ENCODE measurements at places on chromosomes 5 and 9.

DNA sequence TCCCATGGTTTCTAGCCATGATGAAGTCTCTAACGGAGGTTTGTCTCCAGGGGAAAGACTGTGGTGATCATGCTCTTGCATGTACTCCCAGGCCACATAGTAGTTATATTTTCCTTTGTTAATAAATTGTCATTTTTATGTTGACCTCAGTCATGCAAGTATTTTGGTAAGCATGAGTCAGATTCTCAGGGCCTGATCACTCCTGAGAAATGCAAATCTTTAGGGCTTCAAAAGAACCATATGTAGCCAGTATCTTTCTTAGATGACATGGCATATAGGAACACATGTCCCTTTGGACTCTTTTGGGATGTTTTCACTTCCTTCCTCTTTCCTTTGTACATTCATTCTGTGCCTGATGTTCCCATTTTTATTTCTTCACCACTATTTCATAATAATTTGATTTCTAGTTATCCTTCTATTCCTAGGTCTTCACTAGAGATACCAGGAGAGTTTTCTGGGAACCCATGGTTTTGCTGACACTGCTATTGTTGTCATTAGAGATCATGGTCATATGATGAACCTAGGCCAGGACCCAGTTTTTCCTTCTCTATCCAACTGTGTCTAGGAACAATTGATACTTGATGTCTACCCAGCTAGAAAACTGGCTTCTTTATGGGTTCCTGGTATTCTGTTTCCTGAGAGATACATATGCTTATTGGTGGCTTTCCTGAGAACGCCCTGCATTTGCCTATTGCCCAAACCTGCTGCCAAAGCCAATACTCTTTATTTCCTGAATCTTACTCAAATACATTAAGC lies 248.1 kb upstream of the NREP start:
- no peak for DNase-seq

- DNase-seq: no peak
These were observed 89.3 kb downstream of the NTRK2 start for GRCh38 chr9:84758817-84759216.

- no peak for DNase-seq
These were observed 97.1 kb downstream of the NRG2 start for GRCh38 chr5:139946006-139946405.

DNA sequence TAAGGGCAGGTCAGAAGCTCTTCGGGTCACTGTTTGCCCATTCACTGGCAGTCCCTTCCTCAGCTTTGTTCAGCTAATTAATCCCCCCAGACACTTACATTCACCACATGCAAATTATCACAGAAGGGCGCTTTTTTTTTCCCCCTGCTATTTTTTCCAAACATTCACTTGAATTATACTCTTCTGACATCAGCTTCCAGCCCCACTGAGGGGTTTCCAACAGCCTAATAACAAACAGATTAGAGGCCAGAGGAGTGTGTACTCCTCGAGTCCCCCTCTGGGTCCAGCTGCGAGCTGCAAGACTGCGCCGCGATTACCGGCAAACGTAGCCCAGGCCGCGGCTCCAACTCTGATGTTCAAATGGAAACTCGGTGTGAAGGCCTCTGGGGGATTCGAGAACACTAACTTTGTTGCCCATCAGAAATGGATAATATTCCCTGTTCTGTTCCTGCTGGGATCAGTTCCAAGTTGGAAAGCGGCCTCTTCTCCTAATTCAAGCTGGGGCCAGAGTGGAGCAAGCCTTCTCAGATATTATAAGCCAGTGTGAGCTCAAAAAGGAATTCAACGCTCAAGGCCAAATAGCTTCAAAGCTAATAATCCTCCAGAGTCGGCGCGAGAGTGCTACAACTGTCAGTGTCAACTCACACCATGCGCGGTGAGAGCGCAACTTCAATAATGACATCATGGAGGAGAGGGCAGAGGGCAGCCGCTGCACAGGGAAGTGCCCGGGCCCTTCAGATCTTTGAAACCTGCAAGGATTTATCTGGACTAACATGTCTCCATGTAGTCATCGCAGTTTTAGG lies 560.8 kb downstream of the BNC2 start:
- no peak for DNase-seq

DNA sequence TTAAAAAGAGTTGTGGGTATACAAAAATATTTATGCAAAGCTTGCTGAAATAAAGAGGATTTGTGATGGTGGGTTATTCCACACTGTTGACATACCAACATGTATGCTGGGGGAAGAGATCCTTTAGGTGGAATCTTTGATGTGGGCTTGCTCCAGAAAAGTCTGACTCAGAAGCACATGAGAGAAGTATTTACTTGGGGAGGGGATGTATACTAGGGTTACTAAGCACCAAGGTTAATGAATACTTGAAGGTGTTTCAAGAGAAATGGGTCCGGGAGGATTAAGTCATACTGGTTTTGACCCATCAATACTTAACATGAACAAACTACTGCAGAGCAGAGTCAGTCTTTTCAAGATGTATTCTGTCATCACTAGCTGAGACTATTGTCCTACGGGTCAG lies 316.4 kb upstream of the GRIN3A start:
- DNase-seq: no peak

DNA sequence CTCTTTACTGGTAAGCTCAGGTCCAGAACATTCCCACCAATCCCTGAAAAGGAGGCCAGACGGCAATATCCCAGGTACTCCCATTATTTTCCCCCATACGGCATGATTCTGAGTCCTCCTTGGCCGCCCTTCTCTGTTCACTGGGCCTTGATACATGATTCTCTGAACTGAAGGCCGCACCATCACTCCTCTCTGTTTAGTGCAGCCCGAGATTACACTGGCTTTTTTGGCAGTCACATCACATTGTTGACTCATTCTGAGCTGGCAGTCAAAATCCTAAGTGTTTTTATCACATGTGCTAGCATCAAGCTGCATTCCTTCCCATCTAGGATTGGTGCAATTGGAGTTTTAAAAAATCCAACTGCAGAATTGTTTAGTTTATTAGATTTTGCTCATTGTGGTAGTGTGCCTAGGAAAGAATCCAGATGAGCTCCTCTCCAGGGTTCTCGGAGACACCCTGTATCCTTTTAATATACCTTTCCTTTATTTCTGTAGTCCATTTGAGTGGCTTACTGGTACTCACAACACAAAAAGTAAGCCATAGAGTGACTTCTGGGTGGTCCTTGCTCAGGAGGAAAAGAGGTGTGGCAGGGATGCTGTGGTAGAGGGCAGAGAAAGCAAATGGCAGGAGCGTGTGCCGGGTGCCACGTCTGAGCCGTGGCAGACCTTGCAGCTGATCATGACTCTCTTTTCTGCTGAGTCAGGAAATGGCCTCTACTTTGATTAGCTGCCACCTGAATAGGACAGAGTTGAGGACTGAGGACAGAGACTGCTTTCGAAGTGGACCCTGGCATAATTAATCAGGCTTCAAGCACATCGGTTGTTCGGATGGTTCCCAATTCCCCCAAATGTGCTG lies 121.1 kb upstream of the IL12B start:
- no peak for DNase-seq

DNA sequence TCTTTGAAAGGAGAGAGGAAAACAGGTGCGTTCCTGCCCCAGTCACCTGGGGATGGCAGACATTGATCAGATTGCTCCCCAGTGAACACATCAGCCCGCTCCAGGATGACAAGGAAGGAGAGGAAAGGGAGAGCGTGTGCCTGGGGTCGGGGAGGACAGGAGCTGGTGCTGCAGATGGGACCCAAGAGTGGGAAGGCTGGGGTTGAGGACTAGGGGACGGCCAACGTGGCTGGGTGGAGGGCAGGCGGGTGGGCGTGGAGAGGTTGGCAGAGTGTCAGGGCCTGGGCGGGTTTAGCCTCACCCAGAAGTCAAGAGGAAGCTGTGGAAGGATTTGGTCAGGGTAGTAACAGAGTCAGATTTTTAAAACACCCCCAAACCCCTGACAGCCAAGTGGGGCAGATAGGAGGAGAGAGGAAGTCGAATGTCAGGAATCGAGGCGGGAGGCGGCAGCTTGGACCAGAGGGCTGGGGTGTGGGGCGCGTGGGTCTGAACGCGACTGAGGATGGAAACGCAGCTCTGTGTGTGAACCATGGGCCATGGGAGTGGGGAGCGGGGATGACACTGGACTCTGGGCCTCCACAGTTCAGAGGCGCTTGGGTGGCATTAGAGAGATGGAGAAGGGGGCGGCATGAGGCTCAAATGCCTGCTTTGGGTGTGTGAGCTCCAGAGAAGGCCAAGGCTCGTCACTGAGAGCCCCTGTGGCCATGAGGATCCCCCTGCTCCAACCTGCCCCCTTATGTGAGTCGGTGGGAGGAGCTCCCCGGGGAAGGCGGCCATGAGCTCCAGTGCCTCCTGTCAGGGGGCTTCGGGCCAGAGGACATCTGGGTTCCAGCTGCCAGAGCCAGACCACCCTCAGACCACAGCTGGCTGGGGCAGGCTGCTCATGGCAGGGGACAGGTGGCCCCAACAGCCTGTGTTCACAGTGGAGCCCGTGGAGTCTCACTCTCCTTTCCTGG lies 24.6 kb downstream of the LAMC3 start:
- no peak for DNase-seq

- no peak for DNase-seq
These were observed 39.6 kb downstream of the CDKL3 start for GRCh38 chr5:134327327-134327726.

- no peak for DNase-seq
These were observed 133.0 kb downstream of the CDH18 start for GRCh38 chr5:19855031-19855430.

DNA sequence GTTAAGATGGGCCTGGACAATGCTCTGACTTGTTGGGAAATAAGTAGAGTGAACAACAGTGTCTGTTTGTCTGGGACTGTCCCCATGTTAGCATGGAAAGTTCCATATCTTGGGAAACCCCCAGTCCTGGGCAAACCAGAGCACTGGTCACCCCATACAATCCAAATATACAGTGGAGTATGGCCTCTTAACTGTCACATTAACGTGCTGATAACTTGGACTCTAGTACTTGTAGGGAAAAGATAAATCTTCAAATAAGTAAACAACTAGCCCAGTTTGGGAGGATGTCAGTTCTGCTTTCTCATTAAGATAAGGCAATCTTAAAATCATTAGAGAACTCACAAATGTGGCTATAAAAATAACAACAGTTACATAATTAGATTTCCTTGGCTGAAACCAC lies 47.6 kb upstream of the JAK2 start:
- DNase-seq: no peak

DNA sequence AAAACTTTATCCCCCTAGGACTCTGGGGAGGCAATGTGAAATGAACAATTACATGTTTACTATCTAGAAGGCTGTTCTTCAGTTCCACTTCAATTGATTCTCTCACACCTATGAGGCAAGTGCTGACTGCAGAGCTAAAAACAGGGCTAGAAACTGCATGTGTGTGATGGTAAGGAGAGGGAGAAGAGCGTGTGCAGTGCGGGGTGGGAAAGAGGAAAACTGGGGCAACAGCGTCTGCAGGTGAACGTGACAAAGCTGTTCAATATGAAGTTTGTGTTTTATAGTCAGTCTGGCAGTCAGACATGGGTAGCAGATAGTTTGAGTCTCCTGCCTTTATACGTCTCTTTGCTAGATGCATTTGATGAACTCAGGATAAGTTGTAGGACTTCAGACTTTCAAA lies 6.6 kb upstream of the COMMD10 start:
- no peak for DNase-seq

- DNase-seq: no peak
These were observed 96.2 kb upstream of the CCDC112 start for GRCh38 chr5:115392611-115393010.

GRCh38 chr9:89247431-89248353 lies 63.3 kb upstream of the CKS2 start:
- DNase-seq: no peak

DNA sequence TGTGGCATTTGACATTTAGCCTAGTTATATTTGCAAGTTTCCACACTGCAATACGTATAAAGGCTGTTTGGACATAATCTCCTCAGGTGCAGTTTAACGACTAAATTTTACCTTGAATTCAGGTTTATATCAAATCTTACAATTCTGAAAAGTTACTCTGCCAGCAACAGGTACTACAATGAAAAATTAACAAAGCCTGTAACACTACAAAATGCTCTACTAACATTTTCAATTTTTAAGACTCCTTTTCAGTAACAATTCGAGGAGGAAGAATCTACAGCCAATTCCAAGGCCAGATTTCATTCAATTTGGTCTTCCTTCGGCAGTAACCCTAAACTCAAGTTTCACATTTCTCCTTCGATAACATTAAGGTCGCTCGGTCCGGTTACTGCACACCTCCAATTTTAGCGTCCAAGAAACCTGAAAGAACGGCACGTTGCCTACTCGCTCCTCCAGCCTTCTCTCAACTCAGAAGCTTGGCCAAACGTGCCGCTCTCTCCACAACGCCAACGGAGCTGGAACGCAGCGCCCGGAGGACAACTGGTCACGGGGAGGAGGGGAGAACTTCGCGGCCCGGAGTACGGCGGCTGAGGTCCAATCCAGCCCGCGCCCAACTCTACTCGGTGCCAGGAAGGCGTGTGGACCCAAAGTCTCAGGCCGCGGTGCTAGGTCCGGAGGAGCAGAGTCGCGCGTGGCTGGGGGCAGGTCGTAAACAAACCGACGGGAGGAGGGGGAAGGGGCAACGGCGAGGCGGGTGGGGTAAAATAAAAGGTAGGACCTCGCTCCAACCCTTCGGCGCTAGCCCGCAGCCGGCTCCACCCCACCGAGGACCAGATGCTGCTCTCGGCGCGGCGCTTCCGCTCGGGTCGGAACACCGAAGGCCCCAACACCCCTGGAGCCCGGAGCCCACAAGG lies 681 bp downstream of the FNIP1 start:
- DNase-seq: peak; percentile 27

DNA sequence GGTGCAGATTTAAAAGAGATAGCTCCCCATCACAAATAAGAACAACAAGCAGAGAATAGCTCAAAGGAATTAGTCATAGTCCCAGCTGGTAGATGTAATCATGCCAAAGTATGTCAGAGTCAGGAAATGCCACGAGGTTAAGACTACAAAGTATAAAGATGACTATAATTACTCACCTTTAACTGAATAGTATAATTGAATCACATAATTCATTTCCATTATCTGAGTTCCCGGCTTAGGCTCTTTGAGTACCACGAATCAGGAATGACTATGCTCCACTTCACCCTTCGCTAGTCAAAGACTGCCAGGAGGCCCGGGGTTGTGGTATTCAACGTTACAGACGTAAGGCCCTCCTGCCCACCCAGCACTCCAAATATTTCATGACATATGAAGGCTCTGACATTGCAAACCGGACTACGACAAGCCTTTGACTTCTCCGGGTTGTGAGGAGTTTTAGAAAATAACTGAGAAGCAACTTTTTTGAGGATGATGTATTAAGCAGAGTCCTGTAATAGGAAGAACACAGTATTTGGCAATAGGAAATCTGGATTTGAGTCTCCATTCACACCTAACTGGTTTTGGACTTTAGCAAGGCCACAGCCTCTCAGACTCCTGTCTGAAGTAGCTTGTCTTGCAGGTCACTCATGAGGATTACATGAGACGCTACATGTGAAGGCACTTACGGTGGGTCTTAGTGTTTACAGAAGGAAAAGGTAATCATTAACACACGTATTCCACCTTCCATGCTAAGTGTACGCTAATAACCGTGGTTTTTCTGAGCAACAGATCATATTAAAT lies 64.6 kb downstream of the ENC1 start:
- DNase-seq: no peak

GRCh38 chr9:136848393-136849037 lies 694 bp upstream of the PHPT1 start:
- DNase-seq: peak; percentile 58
